ENCODE measurements at places on chromosomes 1 and 21.

GRCh38 chr1:3172431-3173380, 103.7 kb downstream of the PRDM16 start:
- no peak for DNase-seq

DNA sequence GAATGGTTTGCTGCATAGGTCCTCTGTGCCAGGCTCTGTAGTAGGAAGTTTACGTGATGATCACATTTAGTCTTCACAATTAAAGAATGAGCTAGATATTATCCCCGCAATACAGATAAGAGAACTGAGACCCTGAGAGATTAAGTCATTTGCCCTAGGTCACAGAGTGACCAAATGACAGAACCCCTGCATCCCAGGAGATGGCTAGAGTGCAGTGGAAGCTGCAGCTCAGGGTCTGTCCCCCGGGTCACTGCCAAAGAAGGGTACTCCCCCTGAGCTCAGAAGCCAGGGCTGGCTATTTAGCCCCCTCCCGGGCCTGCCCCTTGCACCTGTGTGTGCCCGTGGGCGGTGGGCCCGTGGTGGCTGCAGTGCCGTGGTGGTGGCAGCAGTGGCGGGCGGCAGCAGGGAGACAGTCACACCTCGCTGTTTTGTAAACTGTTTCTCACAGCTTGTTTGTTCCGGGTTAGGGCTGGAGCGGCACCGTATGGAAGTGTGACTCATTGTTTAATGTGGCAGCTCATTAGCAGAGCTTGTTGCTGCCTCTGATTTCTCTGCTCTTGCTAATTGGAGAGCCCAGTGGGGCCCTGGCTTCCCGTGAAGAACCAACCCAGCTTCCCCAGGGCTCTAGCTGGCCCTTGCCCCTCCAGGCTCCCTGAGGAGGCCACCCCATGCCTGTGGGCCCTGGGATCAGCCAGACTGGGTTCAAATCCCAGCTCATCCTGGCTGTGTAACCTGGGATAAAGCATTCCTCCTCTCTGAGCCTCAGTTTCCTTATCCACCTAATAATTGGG, 19.3 kb upstream of the FOXO6 start:
- DNase-seq, result no peak

DNA sequence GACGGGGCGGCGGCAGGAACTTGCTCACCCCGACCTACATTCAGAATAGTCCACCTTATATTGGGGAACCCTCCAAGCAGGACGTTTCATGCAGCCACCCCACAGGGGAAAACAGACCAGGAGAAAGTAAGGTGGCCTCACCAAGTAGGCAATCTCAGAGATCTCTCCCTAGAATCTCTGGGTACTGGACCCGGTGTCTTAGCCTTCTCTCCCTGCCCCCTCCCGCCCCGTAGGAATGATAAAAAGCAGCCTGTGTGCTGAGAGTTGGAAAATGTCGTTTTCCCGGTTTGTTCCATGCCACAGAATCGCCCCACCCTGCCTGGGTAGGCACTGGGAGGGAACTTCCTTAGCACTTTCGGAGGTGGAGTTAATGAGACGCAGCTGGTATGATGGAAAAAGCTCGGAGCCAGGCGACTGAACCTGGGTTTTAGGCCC, 789 bp upstream of the PTPN14 start:
- DNase-seq, result no peak

DNA sequence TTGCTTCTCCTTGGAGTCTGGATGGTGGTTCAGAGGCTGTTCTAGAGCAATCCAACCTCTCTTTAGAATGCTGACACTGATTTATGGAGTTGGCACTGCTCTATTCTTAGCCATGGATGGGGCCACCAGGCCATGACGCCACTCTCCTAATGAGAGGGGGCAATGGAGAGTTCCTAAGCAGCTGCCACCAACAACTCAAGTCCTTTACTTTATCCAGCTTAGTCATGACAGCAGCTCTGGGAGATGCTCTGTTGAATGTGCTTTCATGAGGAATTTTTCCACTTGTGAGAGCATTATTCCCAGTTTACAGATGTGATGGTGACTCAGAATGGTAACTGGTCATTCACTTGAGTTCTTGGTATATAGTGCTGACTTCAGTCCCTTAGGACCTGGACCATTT, 366.3 kb downstream of the HHAT start:
- DNase-seq, result no peak

DNA sequence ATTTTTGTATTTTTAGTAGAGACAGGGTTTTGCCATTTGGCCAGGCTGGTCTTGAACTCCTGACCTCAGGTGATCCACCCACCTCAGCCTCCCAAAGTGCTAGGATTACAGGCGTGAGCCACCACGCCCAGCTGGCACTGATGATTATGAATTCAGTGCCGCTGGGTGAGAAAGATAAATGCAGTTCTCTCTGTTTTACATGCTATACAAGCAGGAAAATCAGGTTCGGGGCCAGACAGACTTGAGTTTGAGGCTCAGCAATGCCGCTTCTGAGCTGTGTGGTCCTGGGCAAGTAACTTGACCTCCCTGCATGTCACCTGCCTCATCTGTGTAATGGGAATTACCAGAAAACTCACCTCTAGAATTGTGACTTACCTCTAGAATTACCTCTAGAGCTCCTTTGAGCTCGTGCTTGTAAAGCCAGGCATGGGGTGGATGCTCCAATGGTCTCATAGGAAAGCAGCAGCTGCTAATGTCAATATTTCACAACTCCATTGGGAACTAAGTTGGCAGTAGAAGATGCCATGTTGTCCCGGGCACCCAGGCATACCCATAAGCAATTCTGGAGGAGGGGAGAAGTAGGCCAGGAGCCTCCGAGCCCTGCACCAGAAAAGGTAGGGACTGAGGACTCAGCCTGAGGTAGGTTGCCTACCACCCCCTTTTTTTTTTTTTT, 119.8 kb upstream of the SLC25A33 start:
- no peak for DNase-seq

DNA sequence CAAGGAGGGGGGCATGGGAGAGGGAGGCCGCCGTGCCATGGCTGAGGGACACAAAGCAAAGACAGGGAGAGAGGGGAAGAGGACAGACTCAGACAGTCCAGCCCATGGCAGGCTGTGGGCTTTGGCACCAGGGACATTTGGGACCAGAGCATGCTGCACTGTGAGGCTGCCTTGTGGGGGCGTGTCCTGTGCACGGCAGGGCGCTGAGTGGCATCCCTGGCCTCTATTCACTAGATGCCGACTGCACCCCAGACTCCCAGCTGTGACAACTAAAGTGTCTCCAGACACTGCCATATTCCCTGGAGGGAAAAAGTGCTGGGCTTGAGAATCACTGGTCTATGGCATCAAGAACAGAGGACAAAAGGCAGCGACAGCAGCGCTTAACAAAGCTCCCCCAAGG, 18.6 kb upstream of the PRDM15 start:
- no peak for DNase-seq

- peak; percentile 27 for DNase-seq
Measured at GRCh38 chr1:3618881-3619671, 5.7 kb upstream of the TPRG1L start.

GRCh38 chr1:66945316-66945715, 20.5 kb downstream of the MIER1 start:
- no peak for DNase-seq

- DNase-seq, result no peak
Measured at GRCh38 chr21:43808367-43808766, 19.0 kb downstream of the RRP1 start.

DNA sequence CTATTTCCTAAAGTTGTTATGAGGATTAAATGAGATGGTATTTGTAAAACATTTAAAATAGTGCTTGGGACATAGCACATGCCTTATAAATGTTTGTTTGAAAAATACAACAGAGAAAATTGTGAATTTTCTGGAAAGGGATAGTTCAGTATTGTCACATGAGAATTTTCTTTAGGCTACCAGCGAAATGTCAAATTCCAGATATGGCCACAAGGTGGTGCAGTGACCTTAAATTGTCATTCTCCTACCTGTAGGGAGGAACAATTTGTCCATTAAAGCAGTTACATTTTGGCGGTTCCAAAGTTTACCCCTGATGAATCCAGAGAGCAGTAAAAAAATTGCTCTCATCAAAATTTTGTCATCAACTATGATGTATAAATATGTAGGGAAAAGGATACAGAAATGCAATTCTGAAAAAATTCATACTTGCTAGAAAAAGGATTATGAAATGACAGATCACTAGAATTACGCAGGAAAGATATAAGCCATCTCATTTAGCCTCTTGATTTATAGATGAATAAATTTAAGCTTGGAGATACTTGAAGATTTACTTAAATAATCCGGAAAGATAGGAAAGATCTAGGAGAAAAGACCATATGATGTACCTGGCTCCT, 50.2 kb upstream of the TSHB start:
- DNase-seq, result peak; percentile 40

GRCh38 chr1:110477041-110477440, 26.1 kb downstream of the PROK1 start:
- DNase-seq, result no peak

DNA sequence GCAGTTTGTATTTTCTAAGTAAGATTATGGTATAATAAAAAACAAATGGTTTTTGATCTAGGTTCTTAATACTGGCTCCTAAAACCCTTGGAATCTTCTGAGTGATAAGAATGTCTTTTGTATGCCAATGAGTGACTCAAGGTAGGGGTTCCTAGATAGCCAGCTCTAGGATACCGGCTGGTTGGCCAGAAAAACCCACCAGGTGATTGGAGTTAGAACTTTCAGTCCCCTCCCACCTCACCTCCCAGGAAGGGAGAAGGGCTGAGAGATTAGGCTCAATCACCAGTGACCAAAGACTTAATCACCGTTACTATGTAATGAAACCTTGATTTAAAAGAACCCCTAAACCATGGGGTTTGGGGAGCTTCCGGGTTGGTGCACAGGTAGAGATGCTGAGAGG, 8.7 kb upstream of the BRDT start:
- DNase-seq, result no peak

- no peak for DNase-seq
Measured at GRCh38 chr1:201482755-201483154, 13.8 kb upstream of the PHLDA3 start.
